Activated naive CD8-positive, alpha-beta T cell treated with anti-CD3 and anti-CD28 coated beads, Interleukin-2, amount 10 ng/mL, durations not matched to agents 7 days and 5 days (primary cell): ENCODE measurements at places on chromosomes 2 and 18.
A peak's percentile ranks its signal among the peaks of the same experiment; 100 is the strongest.

DNA sequence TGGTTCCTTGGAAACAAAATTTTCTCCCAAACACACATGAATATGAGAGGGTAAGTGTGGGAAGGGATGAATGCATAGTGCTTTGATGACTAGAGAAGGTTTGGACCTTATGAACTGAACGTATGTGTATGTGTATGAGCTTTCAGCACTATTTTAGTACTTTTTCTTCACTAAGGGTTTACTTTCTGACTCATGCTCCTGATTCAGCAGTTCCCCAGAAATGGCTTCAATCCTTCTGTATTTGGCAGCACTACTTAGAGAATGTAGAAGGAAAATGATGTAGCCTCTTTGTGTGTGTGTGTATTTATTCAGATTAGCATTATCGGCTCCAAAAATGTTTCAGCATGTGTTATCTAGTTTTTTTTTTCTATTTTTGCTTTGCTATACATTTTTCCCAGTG is 22.2 kb downstream of the KCNJ3 start:
- DNase-seq: no peak

GRCh38 chr2:46846536-46846935 is 69.1 kb downstream of the MCFD2 start:
- DNase-seq: no peak

DNA sequence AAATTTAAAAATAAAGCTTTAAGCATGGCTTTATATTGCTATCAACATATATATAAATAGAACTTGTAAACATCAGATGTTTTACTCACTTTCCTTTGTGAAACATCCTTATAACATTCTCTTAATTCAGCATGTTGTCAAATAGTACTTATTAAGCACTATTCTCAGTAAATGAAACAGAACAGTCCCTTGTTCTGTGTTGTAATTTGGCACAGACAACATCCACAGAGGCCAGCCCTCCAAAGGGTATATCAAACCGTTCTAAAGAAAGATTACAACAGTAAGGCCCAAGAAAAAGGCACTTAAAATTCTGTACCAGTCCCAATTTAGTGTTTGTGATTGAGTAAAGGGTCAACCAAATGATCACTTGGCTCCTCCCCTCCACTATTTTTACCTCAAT is 46.0 kb downstream of the GAREM1 start:
- DNase-seq: no peak

DNA sequence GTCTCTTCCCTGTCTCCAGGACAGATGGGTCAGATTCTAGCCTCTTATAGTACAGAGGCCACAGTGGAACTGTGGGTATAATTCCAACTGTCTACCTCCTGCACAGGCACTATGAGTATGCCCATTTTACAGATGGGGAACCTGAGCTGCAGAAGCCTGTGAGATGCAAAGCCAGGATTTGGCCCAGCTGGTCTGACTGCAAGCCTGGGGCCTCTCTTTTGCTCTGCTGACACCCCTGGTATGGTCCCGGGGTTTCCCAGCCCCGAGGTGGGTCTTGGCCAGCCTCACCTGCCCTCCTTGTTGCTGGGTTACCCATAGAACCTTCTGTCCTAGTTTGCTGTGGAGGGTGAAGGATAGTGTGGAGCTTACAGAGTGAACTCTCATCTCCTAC is 9.8 kb downstream of the HS6ST1 start:
- no peak for DNase-seq

GRCh38 chr2:131542438-131543384 is 15.0 kb downstream of the CCDC74A start:
- DNase-seq: no peak

DNA sequence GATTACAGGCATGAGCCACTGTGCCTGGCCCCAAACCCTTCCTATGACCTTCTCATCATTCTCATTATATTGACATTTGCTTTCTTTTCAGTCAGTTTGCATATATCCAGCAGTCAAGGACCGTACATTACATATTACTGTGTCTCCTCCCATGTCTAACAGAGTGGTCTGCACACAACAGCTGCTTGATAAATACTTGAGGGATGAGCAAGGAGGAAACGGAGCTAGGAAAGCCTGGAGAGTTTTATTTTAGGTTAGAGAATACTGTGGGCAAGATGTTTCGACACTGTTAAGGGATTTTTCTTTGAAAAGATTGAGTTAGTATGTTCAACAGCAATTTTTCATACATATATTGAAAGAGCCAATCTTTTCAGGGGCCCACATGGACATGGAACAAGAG is 76.2 kb upstream of the CHRNA1 start:
- DNase-seq: no peak

DNA sequence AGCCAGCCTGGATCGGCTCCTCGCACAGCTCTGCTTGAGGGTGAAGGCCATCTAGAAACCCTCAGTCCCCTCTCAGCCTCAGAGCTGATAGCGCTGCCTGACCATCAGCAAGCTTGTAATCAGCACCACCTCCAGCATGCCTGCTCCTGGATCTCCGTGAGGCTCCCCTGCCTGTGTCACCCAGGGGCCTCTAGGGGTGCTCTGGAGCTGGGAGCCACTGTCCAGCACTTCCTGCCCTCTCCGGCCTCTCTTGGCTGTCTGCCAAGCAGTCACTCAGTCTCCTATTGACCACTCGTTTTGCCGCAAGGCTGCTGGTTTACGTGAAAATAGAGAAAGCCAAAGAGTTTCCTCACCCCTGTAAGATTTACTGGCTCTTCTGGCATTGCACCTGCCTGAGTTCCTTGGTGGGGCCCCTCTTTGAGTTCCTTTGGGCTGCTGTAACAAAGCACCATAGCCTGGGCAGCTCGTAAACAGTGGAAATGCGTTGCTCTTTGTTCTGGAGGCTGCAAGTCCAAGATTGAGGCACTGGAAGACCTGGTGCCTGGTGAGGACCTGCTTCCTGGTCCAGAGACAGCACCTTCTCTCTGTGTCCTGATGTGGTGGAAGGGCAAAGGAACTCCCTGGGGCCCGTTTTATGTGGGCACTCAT is 17.9 kb downstream of the CAPN10 start:
- DNase-seq: peak; percentile 26

DNA sequence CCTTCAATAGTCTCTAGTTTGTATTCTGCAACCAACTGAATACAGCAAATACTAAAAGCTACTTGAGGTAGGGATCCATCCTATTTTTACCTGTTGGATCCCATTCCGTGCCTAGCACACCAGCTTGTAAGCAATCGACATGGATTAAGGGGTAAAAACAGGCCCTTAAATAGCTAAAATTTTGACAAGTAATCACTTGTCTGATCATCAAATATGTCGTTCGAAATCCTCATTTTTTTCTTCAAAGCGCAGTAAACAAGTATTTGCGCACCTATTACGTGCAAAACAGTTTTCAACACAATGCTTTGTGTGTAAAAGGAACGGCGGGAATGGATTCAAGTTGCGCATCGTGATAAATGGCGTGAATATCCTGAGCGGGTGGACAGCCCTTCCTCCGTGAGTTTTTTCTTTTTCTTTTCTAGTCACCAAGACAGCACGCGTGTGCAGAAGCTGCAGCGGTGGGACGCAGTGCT is 1.4 kb upstream of the ACVR2A start:
- no peak for DNase-seq

- DNase-seq: no peak
Measured at GRCh38 chr18:45324495-45325113, 290.7 kb upstream of the SLC14A2 start.

DNA sequence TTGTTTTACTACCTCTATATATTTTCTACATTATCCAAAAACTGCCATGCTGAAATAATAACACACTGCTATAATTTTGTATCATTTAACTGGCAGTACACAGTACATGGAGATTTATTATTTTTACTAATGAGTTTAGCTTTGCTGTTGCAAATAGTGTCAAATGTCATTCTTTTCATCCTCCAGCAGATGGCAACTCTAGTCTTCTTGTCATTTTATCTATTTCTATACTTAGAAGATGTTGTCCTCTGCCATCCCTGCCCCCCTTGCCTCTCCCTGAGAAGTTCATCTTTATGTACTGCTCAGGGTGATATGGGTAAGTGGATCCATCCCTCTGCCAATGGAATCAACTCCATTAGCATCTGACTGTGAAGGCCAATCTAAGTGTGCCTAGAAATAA is 21.7 kb upstream of the LRRTM1 start:
- no peak for DNase-seq

- DNase-seq: no peak
Measured at GRCh38 chr2:30679426-30680088, 127.7 kb downstream of the CAPN13 start.

- DNase-seq: no peak
Measured at GRCh38 chr2:146081459-146081858, 1561.5 kb upstream of the ZEB2 start.

- no peak for DNase-seq
Measured at GRCh38 chr2:168137510-168138180, 109.8 kb downstream of the STK39 start.

GRCh38 chr18:48947092-48947491 is 3.7 kb downstream of the SMAD7 start:
- DNase-seq: no peak

GRCh38 chr18:27967913-27968824 is 208.8 kb downstream of the CDH2 start:
- DNase-seq: no peak

DNA sequence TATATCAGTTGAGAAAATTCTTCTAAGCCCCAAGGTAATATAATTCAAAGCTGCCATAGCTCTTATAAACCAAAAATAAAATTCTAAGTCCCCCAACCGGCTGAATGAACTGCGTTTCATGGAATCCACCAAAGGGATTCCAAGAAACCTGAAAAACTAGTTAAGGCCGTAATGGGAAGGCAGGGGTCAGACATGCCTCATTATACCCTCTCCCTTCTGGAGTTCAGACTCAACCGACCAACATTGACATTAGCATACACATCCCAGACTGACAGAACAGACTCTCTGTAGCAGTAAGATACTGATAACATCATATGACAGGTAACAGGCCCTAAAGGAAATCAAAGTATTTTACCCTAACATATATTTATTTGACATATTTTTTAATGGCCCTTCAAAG is 31.4 kb upstream of the PHLPP1 start:
- no peak for DNase-seq

- peak; percentile 26 for DNase-seq
Measured at GRCh38 chr2:112636605-112637288, 9.0 kb upstream of the SLC20A1 start.

GRCh38 chr2:46267616-46268015 is 29.6 kb upstream of the EPAS1 start:
- no peak for DNase-seq

- no peak for DNase-seq
Measured at GRCh38 chr2:230048010-230048671, 20.6 kb downstream of the SLC16A14 start.
